DMS53 (cell line): ENCODE measurements at places on chromosomes 2 and 18.

- DNase-seq = no peak
Measured at GRCh38 chr2:128782411-128783192, 463.9 kb upstream of the HS6ST1 start.

DNA sequence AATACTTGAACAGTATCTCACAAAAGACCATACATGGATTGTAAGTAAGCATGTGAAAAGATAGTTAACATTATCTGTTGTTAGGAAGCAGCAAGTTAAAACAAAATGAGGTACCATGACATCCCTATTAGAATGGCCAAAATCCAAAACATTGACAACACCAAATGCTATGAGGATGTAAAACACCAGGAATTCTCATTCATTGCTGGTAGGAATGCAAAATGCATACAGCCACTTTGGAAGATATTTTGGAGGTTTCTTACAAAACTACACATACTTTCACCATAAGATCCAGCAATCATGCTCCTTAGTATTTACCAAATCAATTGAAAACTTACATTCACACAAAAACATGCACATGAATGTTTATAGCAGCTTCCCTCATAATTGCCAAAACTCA is 30.9 kb upstream of the ICOS start:
- DNase-seq = no peak

DNA sequence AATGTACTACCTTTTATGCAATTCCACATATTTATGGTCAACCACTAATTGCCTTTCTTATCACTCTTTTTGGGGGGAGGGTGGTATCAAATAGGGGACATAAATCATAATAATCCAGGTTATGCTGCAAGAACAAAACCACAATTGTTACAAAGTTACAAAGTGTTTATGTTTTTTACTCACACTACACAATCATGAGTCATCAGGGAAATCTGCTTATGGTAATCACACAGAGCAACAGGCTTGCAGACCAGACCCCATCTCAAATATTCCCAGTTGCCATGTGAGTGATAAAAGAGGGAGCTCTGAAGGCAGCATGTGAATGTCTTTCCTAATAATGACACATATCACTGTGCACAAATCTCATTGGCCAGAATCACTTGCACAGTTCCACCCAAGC is 304.7 kb upstream of the TMEFF2 start:
- peak; percentile 17 for DNase-seq

DNA sequence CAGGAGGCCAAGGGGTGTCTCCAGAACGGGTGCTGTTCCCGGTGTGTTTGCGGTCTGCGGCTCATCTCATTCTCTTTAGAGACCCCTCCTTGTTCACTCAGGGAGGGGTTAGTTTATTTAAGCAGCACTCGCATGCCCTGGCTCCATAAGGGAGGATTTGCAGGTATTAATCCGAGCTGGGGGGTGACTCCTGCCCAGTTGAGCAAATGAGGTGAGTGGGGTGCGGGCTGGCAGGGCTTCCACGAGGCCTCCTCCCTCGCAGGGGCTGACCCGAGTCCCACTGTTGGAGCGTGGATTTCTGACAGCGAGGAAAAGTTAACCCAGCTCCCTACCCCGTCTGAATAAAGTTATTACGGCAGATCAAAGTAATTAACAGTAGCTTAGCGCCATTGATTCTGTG is 371.8 kb upstream of the SALL3 start:
- no peak for DNase-seq

DNA sequence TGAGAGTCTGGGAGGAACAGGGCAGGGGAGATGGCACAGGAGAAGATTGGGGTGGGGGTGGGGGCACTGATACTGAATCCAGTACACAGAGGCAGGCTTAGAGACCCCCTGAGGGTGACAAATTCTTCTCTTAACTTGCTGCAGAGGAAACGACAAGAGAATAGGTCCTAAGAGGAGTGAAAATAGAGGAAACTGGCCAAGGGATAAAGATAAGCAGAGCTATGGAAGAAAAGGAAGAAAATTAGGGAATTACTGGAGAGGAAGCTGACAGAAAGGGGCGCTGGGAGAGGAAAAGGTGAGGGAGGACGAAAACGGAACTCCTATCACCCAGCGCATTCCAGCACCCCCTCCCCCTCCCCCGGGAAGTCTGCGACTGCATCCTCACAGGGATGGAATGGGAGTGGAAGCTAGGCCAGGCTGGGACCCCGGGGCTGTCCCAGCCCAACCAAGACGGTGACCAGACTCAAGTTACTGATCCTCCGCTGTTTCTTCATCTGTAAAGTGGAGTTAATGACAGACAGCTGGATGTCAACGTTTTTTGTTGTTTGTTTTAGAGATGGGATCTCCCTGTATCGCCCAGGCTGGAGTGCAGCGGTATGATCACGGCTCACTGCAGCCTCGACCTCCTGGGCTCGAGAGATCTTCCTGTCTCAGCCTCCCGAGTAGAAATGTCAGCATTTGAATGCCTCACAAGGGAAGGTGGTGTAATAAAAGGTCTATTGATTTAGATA is 2.6 kb upstream of the EMX1 start:
- DNase-seq = no peak

GRCh38 chr2:88637464-88637863 is 10.2 kb upstream of the EIF2AK3 start:
- no peak for DNase-seq

DNA sequence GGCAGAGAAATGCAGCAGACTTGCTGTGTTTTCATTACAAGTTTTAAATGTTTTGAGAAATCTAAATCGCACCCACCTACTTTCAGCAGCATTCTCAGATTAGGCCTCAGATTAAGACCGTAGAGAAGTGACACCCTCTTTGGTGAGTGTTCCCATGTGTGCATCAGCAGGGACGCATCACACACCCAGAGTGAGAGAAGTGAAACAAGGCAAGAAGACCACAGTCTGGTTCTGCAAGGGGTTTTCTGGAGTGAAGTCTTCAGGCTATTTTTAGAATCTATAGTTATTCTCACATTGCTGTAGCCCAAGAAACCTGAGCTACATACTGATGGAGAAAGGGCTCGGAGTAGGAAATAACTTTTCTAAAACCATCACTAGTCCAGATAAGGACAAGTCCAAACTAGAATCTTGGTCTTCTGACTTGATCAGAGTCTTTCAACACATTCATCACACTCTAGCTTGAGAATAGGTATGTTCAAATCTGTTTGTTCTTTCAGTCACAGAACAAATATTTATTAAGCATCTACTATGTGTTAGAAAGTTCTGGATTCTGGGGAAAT is 1216.6 kb upstream of the PIK3C3 start:
- no peak for DNase-seq

DNA sequence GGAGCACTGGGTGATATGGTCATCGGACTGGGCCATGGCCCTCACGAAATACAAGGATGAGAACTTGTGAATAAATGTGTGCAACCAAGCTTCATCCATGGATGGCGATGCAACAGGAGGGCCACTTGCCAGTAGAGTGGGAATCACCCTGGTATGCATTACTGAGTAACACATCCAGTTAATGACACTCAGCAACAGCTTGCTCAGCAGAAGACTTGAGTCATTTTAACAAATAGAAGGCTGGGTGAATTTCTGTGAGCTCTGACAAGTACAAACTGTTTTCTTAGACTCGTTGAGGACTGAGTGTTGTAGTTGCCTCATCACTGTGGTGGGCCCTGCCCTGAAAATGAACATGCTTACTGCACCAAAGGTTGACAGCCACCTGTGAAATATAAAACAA is 221.6 kb downstream of the NCKAP5 start:
- no peak for DNase-seq

GRCh38 chr2:54724560-54725342 is 1.3 kb downstream of the EML6 start:
- DNase-seq = peak; percentile 71

DNA sequence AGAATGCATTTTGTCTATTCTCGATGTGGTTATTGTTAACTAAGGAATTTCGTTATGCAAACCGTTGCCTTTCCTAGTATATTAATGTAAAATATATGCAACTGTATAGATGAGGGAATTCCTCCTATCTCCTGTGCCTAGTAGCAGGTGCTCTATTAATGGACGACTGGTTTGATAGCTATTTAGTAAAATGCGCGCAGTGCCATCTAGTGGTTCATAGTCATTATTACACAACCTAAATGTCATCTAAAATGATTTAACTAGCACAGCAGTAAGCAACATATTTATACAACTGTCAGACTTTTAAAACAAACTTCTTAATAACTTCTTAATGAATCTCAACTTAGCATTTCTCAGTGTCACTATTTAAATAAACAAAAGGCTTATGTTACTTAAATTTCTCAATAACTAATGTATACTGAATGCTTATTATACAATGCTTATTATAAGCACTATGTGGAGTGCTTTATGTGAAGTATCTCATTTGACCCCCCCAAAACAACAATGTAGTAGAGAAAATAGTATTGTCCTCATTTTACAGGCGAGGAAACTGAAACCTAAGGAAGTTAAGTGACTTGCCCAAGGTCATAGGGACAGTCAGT is 77.9 kb downstream of the DTNA start:
- peak; percentile 82 for DNase-seq

DNA sequence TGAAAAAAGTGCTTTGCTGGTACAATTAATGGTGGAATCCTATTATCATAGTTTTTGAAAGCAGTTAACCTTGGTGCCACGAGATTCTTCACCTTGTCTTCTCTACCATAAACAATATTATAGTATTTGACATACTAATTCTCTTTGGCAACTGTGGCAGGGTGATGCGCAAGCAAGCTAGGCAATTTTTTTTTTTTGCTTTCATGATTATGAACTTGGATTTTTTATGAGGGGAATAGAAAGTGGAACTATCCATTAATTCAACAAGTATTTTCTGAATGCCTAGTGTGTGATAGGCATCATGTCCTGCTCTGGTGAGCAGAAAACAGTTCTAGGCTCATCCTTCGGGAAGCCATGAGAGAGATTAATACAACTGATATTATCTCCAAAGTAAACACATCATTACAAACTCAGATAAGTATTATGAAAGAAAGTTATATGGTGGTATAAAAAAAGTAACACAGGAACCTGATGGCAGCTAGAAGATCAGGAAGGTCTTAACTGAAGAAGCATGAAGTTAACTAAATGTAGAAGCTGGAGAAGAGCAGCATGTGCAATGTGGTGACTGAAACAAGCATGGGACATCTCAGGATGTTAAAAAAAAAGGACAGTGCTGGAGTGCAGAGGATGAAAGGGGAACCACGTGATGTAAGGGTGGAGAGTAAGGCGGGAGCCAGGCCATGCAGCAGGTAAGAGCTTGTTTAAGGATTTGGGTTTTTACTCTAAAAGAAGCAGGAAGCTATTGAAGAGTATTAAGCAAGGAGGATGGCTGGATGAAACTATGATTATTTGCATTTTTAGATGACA is 113.7 kb downstream of the ZEB2 start:
- DNase-seq = no peak

DNA sequence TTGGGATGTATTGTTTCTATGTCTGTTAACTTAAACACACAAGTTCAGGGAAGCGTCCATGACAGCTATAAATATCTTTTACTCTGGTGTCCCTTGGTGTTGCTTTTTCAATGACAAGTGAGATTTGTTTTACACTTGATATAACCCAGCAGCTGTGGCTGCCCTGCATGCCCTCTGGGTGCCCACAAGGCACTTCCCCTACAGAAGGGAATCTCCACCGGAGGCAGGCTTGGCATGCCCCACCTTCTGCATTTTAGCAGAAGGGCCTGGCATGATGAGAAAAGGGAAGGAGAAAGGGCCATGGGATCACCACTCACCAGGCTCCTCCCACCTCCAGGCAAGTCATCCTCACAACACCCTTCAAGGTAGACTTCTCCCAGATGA is 68.7 kb downstream of the TMEM247 start:
- no peak for DNase-seq

GRCh38 chr18:63451799-63452660 is 24.7 kb upstream of the SERPINB5 start:
- DNase-seq = no peak

DNA sequence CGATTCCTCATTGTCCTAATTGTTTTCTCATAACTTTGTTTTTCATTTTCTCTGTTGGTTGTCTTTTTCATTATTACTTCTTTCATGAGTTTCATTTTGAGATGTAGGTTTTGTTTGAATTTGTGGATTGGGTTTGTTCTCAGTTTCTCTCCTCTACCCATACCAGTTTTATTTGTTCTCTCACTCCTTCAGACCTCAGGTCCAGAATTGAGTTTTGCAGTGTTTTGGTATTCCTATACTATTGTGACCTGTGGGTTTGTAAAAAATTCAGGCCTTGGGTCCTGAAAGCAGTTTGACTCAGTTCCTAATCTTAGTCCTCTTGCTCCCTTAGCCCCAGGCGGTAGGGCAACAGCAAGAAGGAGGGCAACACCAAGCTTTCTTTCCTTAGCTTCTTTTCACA is 28.3 kb upstream of the UBE2E3 start:
- no peak for DNase-seq

- DNase-seq = no peak
Measured at GRCh38 chr2:35408320-35408719, 947.3 kb upstream of the CRIM1 start.
